ENCODE measurements at places on chromosomes 13 and 19.

DNA sequence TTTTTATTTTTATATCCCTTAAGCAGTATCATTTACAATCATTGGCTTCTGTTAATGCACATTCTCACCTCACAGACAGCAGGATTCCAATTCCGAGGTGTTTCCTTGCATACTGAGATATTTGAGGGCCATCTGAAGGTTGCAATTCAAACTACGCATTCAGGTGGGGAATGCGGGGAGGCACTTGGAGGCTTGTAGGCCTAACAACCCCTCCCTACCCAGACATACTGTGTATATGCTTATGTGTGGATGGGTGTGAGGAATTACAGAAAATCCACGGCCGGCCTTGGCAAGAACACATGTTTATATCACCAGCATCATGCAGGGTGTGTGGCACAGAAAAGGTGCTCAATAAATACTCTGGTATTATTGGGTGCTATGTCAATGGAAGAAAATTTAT, 43.3 kb upstream of the PCDH8 start:
- no peak for DNase-seq

GRCh38 chr19:18091217-18091608, 4.5 kb upstream of the IL12RB1 start:
- peak; percentile 78 for DNase-seq

DNA sequence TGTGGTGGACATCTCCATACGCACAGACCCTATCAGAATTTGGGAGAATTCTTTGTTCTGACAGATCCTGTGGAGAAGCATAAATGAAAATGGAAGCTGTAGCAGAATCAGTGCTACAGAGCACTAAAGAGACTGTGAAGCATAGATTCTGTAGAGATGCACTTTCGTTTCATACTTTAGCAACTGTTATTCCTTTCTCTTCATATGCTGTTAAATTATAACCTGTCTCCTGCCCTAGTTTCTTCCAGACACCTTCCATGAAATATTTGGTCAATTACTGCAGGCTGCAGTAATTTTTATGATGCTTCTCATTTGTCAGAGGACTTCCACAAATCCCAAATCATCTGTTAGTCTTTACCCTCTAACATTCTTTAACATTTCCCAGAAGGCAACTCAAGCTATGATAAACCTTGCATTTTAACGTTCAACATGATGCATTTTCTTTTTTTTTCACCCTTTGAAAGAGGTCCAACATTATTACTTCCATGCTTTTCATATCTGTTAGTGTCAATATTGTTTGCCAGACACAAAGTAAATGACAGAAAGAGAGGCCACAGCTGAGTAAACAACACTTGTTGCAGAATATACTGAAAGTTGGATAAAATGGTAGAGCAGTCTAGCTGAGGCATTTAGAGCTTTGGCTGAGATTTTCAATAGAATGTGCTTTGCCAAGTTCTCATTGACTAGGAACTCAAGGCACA, 412.7 kb downstream of the LMO7 start:
- DNase-seq, result no peak

DNA sequence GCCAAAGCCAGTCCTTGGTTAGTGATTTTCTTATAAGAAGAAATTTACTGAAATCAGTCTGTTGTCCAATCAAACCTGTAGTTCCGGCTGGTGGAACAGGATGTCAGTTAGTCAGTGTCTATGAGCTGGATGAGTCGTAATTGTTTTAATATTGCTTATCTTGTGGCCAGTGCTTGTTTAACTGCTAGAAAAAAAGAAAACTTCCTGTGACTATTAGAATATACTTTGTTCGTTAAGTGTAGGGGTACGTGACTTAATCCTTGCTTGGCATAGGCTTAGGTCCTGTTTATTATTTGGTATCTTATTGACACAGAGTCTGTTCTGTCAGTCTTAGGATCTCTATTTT, 1484.8 kb upstream of the MIR17HG start:
- no peak for DNase-seq

DNA sequence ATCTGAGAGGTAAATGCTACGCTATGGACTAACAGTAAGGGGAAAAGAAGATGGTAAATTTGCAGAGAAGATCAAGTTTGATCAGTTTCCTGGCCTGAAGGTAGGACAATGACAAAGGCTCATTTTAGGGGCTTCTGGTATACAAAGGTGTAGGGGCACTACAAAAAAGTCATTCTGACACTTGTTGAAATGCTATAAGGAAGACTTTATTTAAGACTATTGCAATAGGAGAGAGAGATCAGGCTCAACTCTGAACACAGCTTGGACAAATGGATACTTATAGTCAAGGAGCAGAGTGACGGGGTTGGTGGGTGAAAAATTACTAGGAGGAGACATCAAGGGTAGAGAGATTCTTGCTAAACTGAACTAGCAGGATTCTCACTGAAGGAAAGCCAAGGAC, 37.2 kb upstream of the KPNA3 start:
- no peak for DNase-seq

DNA sequence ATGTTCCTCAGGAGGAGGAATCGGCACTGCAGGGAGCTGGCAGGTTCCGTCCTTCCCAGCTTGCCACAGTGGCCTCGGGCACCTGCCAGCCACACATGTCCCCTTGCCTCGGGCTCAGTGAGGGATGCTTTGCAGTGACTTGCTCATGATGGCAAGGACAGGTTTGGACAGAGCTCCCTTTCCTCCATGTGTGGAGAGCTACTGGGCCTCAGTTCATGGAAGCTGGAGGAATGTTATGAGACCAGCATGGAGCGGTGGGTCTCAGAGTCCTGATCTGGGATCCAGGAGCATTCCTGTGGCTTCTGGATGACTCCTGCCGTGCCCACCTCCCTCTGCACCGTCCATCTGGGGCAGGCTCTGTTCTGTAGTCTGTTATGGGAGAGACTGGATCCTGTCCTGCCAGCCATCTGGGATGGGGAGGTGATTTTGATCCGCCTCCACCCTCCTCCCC, 59.2 kb downstream of the SIPA1L3 start:
- DNase-seq, result no peak

DNA sequence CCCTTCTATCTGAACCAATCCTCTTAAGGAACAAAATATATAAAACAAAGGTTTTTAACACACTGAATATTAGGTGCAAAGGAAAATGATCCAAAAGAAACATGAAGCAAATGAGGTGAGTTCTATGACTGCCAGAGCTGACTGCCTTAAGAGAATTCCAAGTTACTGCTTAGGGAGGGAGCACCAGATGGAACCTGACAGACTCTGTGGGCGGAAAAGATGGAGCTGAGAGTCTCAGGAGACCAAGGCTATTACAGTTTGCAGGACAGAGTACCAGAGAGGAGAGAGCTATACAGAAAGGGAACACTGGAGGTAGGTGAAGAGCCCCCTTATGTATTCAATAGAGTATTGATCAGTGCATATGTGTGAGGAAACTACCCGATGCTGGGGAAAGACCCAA, 87.2 kb downstream of the B3GLCT start:
- no peak for DNase-seq

GRCh38 chr19:19160461-19161035, 9.5 kb downstream of the MEF2B start:
- no peak for DNase-seq

DNA sequence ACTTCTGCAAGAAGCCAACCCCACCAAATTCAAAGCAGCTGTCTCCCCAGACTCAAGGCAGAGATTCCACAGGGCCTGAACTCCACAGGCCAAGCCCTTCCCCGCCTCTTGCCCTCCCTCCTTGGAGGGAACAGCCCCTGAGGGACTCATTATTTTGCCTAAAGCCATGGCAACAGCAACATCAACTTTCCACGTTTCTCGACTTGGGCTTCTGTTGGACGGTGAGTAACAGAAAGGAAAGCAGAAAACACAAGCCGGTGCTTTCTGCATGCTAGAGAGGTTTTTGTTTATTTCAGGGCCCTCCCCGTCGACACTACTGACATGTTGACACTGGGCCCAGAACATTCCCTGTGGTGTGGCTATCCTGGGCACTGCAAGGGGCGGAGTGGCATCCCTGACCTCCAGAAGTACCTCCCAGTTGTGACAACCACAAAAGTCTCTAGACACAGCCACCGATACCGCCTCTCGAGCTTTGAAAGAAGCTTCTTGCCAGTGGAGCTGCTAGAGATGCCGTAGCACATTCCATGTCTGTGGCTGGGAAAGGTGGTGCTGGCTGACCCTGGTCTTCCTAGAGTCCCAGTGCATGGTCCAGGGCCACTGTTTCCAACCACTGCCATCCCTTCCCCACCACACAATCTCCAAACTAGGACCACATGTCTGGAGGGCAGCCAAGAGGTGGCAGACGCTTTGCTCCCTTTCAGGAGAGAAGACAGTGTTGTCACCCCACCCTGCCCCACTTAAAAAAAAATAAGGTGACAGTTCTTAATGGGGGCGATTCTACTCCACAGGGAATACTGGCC, 12.8 kb downstream of the CAPS start:
- no peak for DNase-seq

DNA sequence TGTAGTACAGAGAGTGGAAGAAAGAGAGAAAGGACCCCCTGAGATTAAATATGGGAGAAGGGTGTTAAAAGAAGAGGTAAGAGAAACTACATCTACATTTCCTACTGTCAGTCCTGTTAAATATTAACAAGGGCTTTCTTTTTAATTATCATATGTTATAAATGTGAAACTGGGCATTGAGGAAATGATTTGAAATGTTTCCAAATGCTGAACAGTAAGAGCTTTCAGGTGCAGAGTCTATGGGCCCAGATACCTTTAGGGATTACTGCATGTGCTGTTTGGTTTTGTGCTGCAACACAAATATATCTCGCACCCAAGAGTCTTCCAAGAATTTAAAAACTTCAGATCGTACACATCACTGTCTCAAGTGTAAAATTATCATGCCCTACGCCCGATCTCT, 176.3 kb downstream of the RBM26 start:
- no peak for DNase-seq

GRCh38 chr19:7899751-7900378, 3.8 kb upstream of the MAP2K7 start:
- no peak for DNase-seq

GRCh38 chr19:18046059-18046718, 38.2 kb downstream of the ARRDC2 start:
- DNase-seq, result no peak

DNA sequence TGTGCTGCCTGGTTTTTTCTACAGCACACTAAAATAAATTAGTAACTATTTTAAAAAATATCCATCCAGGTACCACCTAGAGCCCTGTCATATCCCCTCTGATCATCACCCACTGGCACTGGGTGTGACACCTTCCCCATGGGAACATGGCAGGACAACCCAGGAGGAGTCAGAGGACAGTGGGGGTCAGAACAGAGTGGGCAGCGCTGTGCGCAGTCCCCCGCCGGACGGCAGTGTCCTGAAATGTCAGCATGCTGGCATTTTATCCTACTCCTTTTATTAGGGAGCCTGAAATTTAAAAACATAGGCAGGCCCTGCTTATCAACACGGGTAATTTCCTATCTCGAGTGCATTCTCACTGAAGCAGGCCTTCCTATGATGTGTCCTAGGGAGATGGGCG, 42.1 kb upstream of the GAS6 start:
- DNase-seq, result no peak

DNA sequence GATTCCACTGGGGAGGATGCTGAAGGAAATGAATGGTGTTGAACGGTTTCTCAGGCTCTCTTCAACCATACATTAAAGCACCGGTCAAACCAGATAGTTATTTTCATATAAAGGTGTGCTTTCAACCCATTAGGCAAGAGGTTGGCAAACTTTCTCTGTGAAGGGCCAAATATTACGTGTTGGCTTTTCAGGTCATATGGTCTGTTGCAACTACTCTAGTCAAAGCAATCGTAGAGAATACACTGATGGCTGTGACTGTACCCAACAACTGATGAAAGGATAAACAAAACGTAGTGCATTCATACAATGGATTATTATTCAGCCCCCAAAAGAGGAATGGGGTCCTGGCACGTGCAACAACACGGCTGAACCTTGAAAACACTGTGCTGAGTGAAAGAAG, 5.8 kb downstream of the ZSCAN5A start:
- no peak for DNase-seq

GRCh38 chr19:1760020-1760419, 6.7 kb downstream of the ONECUT3 start:
- DNase-seq, result no peak

DNA sequence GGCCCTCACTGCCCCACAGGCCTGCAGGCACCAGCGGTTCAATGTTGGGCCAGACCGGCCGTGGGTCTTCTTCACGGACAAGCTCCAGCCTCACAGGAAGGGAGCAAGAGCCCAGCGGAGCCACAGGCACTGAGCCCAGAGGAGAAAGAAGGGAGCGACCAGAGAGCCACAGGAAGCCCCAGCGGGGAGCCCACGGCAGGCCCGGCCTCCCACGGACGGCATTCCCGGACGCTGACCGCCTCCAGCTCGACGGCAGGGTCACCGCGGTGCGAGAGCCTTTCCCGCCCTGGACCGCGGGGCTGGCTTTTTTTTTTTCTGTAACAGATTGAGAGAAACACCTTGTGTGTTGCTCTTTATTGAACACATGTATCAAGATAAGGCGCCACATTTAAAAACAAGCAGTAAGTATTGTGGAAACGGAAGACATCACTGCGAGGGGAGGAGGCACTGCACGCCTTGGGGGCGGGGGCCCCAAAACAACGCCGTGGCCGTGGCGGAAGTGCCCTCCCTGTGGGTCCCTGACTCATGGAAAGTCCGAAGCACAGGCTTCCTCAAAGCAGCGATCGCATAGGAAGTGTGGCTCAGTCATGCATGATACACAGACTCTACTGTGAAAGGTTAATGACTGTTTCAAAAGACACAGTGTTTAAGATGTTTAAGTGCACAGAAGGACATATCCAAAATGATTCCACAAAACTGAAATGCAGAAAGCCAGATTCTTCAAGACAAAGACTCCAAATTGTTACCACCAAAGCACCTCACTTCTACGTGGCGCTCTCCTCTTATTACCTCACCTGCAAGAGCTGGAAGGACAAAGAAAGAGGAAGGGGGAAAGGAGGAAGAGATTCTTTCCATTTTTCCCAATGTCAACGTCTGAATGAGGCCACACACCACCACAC, 3.5 kb downstream of the RASA3 start:
- peak; percentile 87 for DNase-seq

- DNase-seq, result no peak
Measured at GRCh38 chr19:29711584-29712132, 3.4 kb downstream of the C19orf12 start.

- DNase-seq, result no peak
Measured at GRCh38 chr13:99861771-99862170, 109.8 kb downstream of the ZIC5 start.

GRCh38 chr19:41456342-41456918, 13.5 kb downstream of the ERICH4 start:
- DNase-seq, result no peak

Data from stimulated activated CD4-positive, alpha-beta T cell treated with anti-CD3 and anti-CD28 coated beads, Interleukin-12 subunit alpha, Interleukin-12 subunit beta, amount 100 ng/mL, for 24 hours (primary cell).